ENCODE measurements at places on chromosomes 3 and 15. TPM values are rescaled to one million over a fixed set of nuclear protein-coding genes. Genes with fewer than 3 reads are reported as not detected.

GRCh38 chr3:173943264-173943663, 545.7 kb downstream of the NLGN1 start:
- no peak for DNase-seq

DNA sequence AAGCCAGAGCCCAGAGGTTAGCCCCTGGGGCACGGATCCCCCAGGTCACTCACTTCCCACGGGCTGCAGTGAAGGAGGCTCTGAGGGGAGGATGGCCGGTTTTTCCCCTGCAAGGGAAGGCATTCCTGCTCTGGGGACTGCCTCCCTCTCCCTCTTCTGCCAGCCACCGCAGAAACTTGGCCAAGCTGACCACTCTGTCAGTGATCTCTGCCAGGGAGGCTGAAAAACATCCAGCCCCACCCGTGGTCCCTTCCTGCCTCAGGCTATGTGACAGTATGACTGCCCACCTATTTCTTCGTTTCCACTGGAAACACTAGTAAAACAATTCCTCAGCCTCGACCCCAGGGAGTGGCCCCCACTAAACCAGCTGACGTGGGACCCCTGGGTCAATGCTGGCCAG, 14.6 kb upstream of the FANCD2 start:
- no peak for DNase-seq

- DNase-seq = no peak
These were observed 99.7 kb downstream of the TIGIT start for GRCh38 chr3:114393367-114394072.

DNA sequence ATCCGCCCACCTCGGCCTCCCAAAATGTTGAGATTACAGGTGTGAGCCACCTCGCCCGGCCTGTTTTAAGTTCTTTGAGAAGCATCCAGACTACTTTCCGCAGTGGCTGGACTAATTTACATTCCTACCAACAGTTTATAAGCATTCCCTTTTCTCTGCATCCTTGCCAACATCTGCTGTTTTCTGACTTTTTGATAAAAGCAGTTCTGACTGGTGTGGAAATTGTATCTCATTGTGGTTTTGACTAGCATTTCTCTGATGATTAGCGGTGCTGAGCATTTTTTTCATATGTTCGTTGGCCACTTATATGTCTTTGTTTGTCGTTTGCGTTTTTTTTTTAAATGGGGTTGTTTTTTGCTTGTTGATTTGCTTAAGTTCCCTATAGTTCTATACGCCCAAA, 208.4 kb upstream of the DPPA4 start:
- no peak for DNase-seq

DNA sequence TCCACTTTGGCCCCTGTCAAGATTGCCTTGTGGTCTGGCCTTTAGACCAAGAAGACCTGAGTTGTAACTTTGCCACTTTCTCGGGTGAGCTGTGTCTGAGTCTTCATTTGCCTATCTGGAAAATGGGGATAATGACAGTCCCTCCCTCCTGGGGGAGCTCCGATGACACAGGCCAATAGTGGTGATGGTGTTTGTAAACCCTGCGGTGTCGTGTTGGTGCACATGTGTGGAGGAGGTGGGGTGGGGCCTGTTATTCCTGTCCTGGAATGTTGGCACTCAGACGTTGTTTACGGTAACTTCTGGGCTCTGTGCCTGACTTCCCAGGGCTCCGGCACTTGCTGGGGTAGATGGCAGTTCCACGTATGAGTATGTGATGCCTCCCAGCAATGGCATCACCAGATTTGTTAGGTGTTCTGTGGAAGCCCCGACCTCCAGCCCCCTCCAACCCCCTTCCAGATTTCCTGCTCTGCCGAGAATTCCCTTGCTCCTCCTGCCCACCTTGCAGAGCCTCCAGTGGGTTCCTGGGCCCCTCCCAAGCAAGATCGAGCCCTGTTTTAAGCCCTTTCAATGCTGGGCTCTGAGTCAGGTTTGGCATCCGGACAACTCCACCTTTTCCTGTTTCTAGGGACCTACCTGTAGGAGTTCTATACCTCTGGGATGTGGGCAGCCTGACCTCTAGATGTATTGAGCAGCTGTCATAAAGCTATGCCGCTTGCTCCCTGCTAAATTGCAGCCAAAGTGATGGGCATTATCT, 31.4 kb downstream of the HRH1 start:
- DNase-seq = no peak

- DNase-seq = no peak
These were observed 145.0 kb downstream of the CMSS1 start for GRCh38 chr3:99962703-99963102.

DNA sequence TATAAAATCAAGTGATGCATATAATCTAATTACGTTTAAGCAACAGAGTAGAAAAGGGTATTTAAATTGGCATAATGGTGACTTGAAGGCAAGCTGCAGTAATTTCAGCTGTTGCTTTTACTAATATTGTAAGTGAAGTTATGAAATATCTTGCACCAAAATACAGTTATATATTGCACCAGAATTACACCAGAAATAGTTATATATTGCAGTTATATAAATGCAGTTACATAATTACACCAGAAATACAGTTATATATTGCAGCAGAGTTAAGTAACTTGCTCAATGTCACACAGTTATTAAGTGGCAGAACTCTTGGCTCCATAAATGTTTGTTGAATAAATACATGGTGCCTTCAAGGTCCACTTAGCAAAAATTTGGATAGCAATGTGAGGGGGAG, 51.4 kb downstream of the PCOLCE2 start:
- no peak for DNase-seq

GRCh38 chr15:67366904-67367303, 112.3 kb downstream of the IQCH start:
- DNase-seq = no peak

DNA sequence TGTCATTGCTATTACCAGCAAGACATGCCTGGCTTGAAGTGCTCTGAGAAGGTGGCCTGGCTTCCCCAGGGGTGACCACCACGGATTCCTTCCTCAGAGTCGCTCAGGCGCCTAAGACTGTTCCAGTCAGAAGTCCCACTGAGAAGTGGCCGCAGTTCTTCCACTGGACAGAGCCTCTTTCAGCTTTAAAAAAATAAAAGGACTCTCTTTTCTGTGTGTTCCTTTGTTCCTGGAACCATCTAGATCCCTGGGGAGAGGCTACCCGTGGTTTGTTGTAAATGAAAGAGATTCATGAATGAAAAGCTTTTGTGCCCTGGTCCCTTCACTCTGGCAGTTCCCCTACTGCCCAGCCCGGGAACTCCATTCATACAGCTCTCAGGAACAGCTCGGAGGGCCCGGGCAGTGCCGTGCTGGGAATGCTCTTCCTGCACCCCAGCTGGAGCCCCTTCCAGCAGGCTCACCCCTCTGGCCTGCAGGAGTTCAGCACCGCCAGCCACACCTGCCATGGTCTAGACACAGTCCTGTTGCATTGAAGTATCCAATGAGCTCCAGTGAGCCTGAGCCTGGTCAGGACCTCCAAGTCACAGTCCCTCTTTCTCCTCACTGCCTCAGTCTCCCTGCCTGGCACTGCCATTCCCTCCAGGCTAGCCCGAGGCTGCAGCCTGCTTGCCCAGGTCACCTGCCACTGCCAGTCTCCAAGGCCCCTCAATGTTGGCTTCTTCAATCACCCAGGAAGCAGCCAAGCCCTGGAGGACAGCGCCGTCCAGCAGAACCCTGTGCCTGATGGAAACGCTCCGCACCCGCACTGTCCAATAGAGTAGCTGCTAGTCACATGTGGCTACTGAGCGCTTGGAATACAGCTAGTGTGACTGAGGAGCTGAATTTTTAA, 75.4 kb downstream of the XXYLT1 start:
- DNase-seq = no peak

- no peak for DNase-seq
These were observed 53.0 kb upstream of the HES1 start for GRCh38 chr3:194082743-194083636.

- DNase-seq = no peak
These were observed 36.7 kb downstream of the TM2D3 start for GRCh38 chr15:101615414-101615985.

DNA sequence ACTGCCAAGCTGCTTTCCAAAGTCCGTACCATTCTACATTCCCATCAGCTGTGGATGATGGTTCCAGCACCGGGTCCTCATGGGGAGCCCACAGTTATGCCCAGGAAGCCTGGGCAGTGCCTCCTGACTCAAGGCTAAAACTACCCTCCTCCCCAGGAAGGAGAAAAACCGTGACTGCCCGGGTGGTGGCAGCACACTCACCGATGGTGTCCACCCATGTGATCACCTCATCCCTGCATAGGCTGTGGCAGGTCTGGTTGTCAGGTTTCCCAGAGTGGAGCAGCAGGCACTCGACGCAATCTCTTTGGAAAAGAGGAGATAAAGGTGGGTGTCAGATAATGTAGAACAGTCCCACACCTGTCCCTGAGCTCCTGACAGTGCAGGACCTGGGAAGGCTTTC, 38.6 kb downstream of the UMPS start:
- DNase-seq = no peak

DNA sequence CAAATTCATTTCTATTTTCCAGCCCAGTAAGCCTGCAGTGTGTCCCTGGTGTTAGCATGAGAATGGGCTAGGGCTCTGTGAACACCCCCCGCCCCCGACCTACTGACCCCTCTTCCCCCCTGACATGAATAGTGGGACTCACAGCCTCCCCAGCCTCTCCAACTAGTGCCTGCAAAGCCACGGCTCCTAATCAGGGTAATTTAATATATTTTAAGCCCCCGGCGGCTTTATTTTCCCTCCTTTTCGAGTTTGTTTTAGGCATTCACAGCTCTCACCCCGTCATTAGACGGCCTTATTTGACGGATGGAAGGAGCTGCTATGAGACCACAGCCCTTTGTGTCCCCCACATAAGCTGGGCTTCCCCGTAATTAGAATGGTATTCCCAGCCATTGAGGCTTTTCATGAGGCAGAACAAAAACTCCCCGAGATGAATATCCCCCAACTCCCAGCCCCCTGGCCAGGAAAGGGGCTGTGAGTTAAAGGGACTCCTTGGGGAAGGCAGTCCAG, 78.3 kb upstream of the POLG start:
- DNase-seq = no peak

DNA sequence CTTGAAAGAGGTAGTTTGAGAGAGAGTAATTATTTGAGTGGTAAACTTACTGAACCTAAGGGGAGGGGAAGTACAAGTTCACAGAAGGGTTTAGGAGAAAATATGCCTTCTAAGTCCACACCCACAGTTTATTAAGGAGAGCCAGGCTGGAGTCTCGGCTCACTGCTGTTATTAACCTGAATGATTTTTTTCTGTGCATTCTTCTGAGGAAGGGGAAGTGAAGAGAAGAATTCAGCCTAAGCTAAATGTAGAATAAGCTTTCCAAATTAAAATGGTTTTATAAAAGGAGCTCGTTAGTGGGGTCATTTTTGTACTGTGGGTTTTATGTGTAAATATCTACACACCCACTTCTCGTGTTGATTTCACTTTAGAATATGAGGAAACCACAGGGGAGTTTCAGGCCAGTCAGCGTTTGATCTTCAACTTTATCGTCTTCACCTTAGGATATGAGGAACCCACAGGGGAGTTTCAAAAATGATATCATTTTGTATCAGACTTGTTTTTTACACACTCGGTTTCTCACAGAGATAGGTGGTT, 1.5 kb downstream of the WHAMM start:
- DNase-seq = no peak

DNA sequence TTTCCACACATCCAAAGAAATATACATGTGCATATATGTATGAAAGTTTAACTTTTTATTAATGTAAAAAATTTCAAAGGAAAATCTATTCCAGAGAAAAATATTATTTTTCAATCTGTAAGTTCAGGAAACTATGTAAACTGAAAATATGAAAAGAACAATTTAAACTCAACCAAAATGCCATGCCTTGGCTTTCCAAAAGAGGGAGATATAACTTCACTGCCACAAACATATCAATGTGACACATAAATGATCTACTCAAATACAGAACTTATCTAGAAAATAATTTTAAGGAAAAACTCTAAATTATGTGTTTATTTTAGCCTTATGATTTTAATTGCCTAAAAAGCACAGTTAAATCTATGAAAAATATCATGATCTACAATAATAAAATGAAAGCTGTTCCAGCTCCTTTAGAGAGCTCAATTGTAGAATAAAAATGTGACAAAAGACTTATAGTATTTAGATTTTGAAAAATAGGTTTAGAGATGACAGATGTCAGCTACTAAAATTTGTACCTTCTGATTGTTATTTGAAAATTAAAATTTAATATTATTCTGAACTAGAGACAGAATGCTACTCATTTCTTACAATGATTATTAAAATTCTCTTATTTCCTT, 94.8 kb downstream of the GBE1 start:
- no peak for DNase-seq

DNA sequence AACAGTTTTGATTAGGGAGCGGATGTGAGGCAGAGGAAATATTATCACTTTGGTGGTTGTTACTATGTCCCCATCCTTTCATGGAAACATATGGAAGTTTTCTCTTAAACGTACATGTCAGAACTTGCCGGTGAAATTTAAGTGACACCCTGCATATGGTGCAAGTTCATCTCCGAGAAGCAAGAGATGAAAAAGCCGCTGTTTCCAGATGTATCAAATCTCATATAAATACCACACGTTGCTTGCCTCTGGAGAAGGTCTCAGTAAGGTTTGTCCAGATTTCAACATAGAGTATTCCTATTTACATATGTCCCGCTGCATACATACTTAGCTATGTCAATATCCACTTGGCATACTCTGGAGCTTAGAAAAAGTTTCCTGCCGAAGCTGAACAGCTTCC, 172.2 kb upstream of the ICE2 start:
- DNase-seq = no peak

MELTF gene
- total RNA-seq = 9.9 TPM

GABRR3 gene
- not detected for total RNA-seq

NUP210 gene
- 26.7 TPM for total RNA-seq

STRIT1 gene
- not detected for total RNA-seq

MEX3B gene
- total RNA-seq = 31.9 TPM

BSN gene
- 0.67 TPM for total RNA-seq

C3orf20 gene
- total RNA-seq = 0.09 TPM

RNF7 gene
- total RNA-seq = 94.3 TPM

IGSF11 gene
- total RNA-seq = 2.0 TPM

OR5K2 gene
- not detected for total RNA-seq

FBXO22 gene
- total RNA-seq = 38.1 TPM
